ENCODE measurements at places on chromosomes 5 and 9.
A peak's percentile ranks its signal among the peaks of the same experiment; 100 is the strongest.

GRCh38 chr9:127418037-127418471, 6.1 kb upstream of the ZNF79 start:
- DNase-seq: no peak

DNA sequence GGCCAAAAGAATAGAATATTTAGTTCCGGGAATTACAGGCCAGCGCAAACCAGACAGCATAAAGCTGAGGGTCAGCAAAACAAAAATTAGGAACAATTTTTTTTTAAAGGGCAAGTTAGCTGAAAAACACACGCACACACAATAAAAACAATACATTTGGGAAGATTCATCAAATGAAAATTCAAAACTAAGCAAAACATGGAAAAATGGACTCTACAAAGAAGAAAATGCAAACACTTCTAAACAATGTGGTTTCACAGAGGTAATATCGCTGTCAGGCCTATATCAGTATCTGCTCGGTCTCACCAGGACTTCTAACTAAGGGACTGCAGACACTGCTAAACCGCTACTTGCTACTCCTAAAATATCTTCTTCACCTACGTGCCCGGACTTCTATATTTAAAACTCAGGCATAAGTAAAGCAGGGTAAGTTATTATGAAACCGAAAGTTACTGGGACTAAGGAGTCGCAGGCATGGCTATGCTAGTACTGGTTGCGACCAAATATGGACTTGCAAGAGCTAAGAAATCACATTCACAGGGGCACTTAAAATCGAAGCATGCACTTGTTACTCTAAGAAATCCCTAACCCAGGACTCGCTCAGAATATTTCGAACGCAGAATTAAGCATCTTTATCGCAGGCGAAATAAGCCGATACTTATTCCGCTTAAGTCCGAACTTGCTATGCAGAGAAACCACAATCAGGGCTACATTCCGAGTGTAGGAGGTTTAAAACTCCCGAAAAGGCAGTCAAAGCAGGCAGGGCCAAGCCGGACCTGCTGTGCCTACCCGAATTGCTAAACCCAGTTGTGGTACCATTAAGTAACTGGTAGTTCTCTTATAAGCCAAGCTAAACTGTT, 2.3 kb downstream of the ANXA2R start:
- no peak for DNase-seq

- no peak for DNase-seq
These were observed 88.1 kb upstream of the PTPRD start for GRCh38 chr9:10700915-10701314.

DNA sequence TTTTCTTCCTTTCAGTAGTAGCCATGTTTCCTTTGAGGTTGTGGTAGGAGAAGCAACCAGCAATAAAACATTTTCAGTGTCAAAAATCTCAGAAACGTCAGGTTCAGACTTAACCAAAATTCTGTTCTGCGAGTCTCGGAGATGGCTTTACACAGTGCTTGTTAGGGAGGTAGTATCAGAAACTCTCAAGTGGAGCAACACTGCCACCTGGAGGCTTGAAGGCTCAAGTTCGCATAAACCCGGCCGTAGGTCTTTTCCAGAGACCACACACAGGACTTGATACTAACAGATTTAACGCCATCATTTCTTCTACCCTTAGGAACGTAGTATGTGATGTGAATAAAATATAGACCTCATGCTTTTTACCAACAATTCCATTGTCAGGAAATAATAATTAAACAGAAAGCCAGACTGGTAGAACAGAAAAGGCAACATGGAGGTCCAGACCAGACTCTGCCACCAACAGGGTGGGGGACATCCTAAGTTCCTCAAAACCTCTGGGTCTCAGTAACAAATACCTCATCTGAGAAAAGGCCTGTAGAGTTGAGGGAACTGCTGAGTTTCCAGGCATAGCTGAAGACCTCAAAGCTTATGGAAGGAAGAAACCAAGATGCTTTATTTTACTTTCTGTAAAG, 8.5 kb downstream of the PTGER4 start:
- DNase-seq: peak; percentile 82

DNA sequence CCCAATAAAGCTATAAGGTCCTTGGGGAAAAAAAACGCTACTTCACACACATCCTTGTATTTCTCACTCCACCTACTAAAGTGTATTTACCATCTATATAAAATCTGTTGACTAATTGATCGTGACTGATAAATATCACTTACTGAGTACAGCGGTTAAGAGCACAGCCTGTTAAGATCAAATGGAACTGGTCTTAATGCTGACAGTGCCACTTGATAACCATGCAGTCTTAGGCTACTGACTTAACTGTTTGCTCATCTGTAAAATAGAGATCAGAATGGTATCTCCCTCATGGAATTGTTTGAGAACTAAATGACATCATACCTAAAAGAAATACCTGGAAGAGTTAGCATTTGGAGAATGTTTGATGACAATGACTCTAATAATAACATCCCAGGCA, 67.5 kb downstream of the ZFAND5 start:
- no peak for DNase-seq

DNA sequence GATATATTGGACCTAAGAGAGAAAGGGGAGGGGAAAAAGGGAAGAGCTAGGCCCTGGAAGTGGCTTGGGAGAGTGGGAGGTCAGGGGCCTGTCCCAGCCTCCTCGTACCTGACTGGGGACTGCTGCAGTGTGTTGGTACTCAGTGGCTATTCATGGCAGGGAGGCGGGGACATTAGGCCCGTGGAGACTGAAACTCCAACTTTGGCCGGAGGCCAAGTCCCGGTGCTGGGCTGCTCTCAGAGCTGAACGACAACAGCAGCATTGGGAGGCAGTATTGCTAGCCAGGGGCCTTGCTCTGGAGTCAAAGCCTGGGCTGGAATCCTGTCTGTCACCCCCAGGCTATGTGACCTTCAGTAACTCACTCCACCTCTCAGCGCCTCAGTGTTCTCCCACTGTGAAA, 37.8 kb downstream of the NEURL1B start:
- DNase-seq: no peak

DNA sequence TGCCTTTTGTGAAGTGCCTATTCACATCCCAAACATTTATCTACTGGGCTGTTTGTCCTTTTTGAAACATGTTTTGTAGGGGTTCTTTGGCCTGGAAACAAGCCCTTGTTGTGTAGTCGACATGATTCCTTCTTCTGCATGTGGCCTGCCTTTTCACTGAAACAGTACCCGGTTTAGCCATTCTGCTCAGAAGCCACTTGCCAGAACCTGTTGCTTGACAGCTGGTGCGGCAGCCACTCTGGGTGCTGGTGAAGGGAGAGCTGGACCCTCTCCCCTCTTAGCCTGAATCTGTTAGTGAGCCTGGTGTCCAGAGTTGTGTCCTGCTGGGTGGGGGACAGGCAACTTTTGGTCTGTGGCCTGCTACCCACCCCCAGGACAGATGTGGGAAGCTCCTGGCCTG, 128.8 kb upstream of the CACNA1B start:
- no peak for DNase-seq

- DNase-seq: no peak
These were observed 6.0 kb downstream of the OR13D1 start for GRCh38 chr9:104700306-104700705.

DNA sequence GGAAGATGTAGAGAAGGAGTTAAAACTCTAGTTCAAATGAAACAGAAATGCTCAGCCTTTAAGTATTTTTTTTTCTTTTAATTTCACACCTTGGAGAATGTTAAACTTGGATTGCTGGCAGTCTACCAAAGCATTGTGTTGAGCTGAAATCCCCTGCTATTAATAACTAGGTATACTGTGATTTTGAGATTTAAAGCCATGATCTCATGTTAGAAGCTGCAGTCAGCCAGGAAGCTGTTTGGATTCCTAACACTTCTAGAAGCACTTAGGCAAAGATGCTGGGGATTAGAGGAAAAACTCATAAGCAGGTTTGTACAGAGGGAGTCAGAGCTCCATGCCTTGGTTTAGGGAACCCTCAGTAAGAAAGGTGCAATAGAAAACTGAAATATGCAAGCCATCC, 141.4 kb downstream of the KIF4B start:
- no peak for DNase-seq

- no peak for DNase-seq
These were observed 217.0 kb upstream of the TARS1 start for GRCh38 chr5:33223563-33224284.

DNA sequence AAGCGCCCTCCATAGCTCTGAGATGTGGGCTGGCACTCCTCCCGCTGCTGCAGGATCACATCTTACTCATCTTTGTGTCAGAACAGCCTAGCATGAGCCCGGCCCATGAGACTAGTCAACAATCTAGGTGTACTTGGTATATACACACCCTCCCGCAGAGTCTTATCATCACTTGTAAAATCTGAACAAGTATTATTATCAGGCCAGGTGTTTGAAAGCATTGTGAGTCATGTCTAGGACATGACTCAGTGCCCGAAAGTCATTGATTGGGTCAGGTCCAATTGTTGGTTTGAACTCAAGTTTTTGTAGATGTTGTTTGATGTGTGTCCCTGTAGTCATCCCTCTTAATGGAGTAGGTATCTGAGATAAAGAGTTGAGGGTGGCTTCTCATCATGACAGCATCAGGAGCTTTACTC, 108.7 kb downstream of the CFAP90 start:
- no peak for DNase-seq

DNA sequence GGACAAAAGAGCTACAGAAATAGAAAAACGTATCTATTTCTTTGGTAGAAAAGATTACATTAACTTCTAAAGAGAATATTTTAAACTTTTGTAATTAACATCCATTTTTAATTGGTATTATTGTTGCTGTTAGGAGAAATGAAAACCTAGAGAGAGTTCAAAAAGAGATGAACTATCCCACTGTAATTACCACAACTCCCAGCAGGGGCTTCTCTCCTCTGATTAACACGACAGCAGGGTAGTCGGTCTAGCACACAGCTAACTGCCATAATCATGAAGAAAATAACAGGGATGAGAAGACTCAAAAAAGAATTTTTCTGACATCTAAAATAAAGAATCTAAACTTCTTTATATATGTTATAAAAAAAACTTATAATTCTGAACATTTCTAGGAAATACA, 86.2 kb upstream of the CDH9 start:
- no peak for DNase-seq

GRCh38 chr5:76717222-76718083, 1.5 kb downstream of the F2R start:
- no peak for DNase-seq

GRCh38 chr5:386432-387341, 56.3 kb upstream of the EXOC3 start:
- DNase-seq: no peak

GRCh38 chr5:39720136-39720535, 295.4 kb upstream of the DAB2 start:
- no peak for DNase-seq

DNA sequence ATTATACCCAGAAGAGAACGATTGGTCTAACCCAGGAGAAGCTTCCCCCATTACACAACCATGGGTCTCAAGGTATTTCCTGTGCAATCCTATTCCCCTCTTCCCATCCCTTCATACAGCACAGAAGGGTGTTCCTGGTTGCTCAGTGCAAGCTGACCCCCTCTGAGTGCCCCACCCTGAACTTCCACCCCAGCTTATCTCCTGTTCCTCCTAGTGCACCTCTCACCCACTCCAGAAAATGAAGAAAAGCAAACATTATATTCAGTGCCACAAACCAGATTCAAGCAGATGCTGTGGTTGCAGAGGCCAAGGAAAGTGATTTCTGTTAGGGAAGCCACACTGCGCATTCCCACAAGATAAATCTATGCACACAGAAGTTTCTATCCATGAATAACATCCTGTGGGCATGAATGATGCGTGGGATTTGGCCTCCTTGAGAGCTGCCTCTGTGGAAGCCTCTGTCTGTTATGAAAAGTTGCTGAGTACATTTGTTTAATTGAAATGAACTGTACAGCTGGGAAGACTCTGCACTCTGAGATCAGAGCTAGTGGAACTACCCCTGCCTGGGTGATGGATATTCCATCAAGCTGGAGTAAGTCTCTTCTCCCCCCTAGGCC, 2.2 kb upstream of the OR2S2 start:
- no peak for DNase-seq

DNA sequence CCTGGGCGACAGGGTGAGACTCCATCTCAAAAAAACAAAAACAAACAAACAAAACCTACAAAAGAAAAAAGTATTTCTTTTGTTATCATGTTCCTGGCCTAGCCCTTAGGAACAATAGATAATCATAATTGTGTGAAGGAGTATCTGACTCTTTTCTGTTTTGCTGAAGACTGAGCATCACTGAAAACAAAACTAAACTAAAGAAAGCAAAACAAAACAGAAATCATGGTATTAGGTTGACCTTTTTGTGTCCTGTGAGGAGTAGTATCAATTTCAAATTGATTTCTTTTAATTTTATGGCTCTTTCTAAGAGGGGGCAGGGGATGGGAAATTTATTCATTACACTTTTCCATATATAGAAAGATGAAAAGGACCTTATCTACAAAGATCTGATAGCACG, 246.0 kb downstream of the YTHDC2 start:
- DNase-seq: no peak

DNA sequence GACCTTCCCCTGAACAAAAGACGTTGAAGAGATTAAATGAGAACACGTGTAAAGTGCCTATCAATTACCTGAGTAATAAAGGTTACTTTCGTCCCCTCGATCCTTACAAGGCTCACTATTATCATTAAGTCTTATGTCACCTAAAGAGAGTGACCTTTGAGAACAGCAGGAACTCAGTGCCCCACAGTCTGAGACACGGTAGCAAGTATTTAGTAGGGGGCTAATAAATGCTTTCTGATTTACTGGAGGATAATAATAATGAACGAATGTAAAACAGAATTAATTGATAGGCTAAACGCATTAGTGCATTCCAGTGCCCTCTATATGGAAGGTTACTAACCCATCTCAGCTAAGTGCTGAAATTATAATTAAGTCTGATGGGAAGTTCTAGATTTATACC, 199.9 kb downstream of the FBXL17 start:
- DNase-seq: no peak

GRCh38 chr9:13718539-13718938, 439.0 kb upstream of the MPDZ start:
- no peak for DNase-seq

GRCh38 chr9:101791533-101791932, 53.1 kb upstream of the GRIN3A start:
- DNase-seq: no peak

DNA sequence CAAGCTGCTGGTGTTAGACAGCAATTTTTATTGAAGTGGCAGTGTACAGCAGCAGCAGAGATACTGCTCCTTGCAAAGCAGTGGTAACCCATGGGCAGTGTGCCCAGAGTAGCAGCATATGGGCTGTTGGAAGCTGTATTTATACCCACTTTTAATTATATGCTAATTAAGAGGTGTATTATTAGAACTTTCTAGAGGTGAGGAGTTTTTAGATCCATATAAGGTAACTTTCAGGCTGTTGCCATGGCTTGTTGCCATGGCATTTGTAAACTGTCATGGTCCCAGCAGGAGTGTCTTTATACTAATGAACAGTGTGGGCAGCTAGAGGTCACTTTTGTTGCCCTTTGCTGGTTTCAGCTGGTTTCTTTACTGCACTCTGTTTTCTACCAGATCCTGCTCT, 3.7 kb upstream of the PJA2 start:
- no peak for DNase-seq

- DNase-seq: no peak
These were observed 29.0 kb downstream of the PAEP start for GRCh38 chr9:135590486-135591079.

GRCh38 chr5:172064766-172065165, 58.3 kb upstream of the FBXW11 start:
- DNase-seq: no peak

Measured in stimulated activated CD8-positive, alpha-beta memory T cell treated with anti-CD3 and anti-CD28 coated beads, Interleukin-7, amount 100 ng/mL, for 1 hour (primary cell).